Adipocyte (in vitro differentiated cells): ENCODE measurements at places on chromosomes 6 and 20.

DNA sequence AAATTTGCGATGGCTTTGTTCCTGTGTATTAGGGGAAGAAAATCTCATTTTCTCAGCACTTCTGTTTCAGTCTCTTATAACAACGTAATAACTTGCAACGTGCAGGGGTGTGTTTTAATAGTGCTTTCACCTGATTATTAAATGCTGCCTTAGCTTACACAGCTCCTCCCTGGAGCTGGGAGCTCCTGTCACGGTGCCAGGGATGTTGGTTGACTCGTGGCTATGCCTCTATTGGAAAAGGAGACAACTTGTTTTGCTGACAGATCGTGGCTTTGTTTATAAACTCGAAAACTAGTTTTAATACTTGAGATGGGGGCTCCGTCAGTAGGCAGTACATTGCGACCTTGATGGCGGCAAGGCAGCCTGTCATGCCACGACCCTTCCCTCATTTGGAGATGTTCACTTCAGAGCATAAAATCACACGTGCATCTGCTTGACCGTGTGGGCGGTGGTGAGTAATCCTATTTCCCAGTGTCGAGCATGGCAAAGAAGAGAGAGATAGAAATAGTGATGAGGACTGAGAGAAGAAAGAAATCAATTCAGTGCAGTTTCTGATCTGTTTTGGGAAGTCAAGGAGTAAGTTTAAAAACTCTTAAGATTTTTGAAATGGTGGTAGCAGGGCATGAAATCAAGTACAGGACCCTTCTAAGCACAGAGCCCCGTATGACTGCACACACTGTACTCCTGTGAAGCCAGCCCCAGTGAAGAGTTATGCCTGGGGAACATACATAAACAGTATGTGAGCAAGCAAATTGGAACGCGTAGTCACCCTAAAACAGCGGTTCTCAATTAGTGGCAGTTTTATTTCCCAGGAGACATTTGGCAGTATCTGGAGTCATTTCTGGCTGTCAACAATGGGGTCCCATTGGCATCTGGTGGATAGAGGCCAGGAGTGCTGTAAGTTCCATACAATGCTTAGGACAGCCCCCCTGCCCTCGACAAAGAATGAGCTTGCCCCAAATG lies 147.2 kb downstream of the DOK5 start:
- DNase-seq = peak; percentile 72

GRCh38 chr20:62405108-62405980 lies 1.7 kb downstream of the CABLES2 start:
- peak; percentile 69 for DNase-seq

DNA sequence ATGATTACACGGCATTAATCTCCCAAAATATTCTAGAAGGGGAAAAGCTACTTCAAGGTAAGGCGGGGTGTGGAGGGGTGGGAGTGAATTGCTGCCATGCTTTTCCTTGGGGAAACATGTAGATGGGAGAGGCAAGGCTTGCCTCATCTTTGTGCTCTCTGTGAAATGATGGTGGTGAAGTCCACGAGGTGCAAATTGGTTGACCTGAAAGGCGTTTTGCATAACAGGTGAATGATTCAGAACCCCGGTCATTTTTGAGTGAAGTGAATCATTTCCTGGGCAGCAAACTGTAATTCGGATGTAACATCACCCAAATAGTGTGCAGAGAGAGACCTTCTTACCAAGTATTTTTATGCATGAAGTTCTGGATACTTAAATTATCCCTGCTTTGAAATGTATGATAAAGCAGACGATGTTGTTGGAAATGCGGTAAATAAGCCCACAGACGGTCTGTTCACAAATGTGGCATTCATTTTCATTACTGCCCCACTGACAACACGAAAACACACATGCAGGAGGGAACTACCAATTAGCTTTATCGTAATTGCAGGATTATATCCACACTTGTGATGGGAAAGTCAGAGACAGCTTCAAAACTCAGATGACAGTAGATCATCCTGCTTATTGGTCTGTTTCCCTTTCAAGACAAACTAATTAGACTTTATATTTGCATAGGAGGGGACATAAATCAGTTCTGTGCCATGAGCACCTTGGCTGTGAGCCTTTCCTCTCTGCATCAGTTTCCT lies 3.0 kb downstream of the CDH4 start:
- no peak for DNase-seq

- no peak for DNase-seq
Observed at GRCh38 chr20:60244373-60245146, 286.3 kb downstream of the CDH26 start.

- peak; percentile 36 for DNase-seq
Observed at GRCh38 chr6:8845690-8846089, 410.3 kb upstream of the SLC35B3 start.

GRCh38 chr6:157075549-157076450 lies 247.5 kb downstream of the TMEM242 start:
- DNase-seq = no peak

- DNase-seq = no peak
Observed at GRCh38 chr20:8874437-8874836, 194.4 kb upstream of the PLCB4 start.

DNA sequence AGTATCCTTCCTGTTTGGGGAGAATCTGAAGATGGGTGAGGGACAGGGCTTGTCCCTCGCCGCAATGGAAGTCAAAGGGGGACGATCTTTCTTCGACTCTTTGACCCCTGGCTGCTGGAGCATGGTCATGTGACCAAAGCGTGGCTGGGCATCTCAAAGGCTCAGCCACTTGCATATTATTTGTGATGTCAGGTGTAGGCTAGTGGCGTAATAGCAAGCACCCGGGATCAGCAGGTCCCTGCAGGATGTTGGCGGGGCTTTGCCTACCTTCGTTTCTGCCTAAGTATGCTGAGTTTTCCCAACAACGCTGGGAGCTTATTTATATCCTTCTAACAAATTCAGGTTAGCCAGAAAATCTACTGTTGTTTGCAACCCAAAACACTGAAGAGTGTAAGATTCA lies 50.3 kb upstream of the IL20RA start:
- DNase-seq = no peak

DNA sequence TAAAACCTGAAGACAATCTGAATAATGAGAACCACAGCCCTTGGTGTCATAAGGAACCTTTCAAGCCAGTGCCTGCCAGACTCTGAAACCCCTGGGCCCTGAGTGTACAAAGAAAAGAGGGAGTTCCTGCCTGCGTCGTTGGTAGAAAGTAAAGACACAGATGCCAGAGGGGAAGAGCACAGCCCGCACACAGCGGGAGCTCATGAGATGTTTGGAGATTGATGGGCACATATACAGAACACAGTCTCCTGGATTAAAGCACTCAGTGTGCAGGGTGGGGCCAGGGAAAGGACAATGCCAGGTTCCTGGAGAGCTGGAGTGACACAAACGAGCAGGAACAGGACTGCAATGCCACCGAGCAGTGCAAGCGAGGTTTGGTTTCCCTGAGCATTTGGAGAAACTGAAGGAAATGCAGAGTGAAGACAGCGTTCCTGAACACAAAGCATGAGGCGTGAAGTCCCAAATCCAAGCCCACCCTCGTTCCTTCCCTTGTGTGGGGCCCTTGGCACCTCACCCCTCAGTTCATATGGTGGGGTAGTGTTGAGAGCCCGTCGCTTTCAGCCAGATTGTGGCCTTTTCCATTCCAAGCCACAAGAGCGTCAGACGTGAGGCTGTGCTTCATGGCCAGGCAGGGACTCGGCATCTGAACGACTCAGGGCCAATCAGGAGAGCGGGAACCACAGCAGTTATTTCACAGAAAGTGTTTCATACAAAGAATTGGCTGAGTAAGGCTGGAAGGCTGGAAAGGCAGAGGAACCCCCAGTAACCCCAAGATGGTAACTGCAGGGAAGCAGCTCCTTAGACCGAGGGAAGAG lies 41.0 kb upstream of the RPS6KA2 start:
- DNase-seq = no peak

DNA sequence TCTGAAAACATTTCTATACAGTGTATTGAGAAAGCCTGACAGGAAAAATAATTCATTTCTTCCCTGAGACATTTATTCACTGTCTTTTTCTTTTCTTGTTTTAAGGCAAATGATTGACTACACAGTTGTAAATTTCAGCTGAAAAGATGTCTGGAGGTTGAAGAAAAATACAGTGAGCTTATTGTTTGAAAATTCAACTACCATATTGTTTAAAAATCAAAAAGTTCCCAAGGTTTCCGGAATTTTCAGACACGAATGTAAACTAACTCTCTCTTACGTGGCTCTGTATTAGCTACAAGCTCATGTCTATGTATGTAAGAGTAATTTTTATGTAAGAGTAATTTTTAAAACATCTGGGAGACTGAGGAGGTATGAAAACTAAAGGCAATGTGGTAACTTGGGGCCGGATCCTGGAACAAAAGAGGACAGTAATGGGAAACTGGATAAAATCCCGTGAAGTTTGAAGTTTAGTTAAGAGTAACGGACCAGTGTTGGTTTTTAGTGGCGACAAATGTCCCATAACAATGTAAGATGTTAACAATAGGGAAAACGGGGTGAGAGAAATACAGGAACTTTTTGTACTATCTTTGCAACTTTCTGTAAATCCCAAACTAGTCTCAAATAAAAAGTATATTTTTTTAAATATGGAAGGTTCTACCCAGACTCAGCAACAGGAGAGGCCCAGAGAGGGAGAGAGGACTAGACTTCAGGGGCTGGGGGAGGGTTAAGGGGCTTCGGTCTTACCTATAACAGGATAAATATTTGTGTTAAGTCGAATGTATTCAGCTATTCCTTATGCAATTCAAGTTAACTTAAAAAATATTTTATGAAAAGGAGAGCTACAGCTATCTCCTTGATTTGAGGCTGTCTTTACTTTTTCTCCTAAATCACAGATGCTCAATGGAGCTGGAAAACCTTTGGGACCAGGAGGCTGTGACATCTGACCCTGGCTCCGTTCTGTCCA lies 1.3 kb downstream of the PTGIS start:
- no peak for DNase-seq

DNA sequence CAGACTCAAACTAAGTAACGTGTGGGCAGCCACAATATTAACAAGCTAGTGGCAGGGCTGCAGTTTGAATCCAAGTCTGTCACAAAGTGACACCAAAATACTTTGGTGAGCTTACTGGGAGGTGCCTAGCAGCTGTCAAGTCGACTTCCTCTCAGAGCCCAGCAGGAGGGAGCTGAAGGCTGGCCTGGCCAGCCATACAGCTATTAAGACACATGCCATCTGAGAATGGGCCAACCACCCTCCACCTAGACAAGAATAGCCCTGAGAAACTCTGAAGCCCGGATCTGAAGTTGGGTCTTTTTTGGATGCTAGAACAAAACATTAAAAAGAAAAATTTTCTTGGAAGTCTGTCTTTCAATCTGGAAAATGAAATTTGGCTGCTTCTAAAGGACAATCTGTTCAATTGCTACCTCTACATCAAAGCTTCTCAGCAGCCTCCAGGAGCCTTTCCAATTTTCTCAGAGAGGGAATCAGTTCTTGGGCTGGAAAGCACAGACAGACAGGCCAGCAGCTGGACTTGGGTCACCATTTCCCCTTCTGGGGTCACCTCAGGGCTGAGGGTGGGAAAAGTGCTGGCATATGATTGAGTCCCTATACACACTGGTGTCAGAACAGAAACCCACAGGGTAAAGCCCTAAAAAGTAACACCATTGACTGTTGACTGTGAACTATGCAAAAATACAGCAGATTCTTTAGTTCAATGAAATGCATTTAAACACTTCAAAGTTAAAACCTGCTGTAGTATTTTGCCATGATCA lies 42.9 kb downstream of the UQCC1 start:
- no peak for DNase-seq

DNA sequence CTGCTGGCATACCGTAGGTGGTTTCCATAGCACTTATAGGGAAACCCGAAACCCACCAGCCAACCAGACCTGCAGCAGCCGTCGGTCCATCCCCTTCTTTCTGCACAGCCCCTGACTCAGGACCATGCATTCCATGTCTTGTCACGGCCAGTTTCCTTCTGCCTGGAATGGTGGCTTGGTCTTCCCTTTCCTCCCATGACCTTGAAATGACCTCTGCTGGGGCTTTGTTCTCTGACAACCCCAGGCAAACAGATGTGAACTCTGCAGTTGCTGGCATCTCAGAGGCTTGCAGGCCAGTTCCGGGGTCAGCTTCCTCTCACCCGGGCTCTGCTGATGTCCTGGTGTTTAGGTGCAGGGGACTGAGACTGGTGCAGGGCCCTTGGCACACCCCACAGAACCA lies 250.8 kb downstream of the SMOC2 start:
- DNase-seq = no peak

DNA sequence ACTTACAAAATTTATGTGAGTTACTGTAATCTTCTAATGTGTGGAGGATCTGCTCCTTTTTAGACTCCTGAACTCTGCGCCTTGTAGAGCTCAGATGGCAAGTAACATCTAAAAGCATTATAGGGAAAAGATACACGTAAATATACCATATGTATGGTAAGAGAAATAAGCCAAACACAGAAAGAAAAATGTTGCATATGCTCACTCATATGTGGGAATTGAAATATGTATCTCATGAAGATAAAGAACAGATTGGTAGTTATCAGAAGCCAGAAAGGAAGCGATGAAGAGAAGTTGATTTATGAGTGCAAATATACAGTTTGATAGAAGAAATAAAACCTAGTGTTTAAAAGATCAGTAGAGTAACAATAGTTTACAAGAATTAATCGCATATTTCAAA lies 815.0 kb upstream of the MAN1A1 start:
- no peak for DNase-seq

DNA sequence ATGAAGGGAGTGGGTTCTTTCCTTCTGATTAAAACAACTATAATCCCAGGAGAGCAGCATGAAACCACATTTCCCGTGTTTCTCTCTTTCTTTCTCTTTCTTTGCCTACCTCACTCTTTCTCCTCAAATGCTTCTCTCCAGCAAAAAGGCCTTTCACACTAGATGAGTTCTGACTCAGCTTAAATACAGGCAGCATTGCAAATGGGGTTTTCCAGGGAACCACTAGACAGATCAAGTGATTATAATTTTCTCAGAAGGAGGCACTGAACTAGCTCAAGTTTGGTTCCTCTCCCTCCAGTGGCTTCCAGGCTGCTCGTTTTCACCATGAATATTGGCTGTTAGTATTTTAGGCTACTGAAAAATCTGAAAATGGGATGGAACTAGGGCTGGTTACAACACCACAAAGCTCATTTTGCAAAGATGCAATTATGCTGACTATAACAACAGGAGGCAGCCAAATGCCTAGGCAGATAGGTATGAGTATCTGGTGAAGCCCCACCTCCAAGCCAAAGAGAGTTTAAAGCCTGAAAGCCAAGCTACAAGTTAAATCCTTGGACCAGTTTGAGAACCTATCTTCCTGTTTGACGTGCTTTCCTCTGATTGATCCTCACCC lies 260.0 kb downstream of the MMUT start:
- DNase-seq = peak; percentile 34

DNA sequence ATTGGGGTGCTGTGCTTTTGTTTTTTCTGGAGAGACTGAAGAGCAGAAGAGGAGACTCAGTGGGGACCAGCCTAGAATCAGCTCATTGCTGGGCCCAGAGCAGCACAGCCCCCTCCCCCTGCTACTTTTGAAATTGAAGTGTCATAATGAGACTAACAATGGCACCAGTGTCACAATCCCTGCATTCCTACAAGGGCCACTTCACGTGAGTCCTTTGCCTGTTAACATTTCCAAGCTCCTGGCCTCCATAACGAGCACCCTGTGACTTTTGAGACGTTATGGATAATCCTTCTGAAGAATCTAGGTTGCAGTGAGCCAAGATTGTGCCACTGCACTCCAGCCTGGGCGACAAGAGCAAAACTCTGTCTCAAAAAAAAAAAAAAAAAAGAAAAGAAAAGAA lies 41.7 kb downstream of the CNBD2 start:
- DNase-seq = no peak

GRCh38 chr6:14102383-14102782 lies 15.2 kb upstream of the CD83 start:
- DNase-seq = no peak

- peak; percentile 68 for DNase-seq
Observed at GRCh38 chr6:83463886-83464285, 33.0 kb upstream of the ME1 start.
